ENCODE measurements at places on chromosomes 11 and 22.

- H3K27ac ChIP-seq: no peak overlapping the region
- no peaks in the 10 kb centered on the region for H3K36me3 ChIP-seq
- H3K4me3 ChIP-seq: no peak overlapping the region
- no peaks in the 10 kb centered on the region for H3K27me3 ChIP-seq
- peaks cover 14% of the 10 kb centered on the region for H3K4me1 ChIP-seq
Observed at GRCh38 chr22:24289741-24290163, 19.1 kb downstream of the SPECC1L start.

DNA sequence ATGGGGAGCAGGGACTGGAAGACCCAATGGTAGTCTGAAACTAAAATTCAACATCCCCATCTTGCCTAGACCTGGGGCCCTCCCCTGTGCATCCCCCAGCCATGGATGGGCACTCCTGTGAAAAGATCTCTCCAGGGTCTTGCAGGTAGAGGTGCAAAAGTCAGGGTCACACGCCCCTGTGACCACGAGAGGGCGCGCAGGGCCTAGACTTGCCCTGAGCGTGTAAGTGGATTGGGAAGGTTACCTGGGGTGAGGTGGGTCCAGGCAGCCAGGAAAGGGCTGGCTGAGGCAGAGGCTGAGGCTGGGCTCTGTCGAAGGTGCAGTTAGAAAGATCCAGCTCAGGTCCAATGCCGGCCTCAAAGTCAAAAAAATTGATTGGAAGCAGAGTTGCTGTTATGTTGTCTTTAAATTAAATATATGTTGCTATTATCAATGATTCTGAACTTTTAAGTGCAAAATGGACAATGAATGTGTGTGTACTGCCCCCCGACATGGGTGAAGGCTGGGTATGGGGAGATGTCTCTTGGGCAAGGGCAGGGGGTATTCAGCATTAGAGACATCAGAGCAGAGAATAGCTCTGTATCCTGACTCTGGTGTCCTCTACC is 4.8 kb upstream of the POU2F3 start:
- no peaks in the 10 kb centered on the region for H3K36me3 ChIP-seq
- no peak overlapping the region for H3K4me3 ChIP-seq

DNA sequence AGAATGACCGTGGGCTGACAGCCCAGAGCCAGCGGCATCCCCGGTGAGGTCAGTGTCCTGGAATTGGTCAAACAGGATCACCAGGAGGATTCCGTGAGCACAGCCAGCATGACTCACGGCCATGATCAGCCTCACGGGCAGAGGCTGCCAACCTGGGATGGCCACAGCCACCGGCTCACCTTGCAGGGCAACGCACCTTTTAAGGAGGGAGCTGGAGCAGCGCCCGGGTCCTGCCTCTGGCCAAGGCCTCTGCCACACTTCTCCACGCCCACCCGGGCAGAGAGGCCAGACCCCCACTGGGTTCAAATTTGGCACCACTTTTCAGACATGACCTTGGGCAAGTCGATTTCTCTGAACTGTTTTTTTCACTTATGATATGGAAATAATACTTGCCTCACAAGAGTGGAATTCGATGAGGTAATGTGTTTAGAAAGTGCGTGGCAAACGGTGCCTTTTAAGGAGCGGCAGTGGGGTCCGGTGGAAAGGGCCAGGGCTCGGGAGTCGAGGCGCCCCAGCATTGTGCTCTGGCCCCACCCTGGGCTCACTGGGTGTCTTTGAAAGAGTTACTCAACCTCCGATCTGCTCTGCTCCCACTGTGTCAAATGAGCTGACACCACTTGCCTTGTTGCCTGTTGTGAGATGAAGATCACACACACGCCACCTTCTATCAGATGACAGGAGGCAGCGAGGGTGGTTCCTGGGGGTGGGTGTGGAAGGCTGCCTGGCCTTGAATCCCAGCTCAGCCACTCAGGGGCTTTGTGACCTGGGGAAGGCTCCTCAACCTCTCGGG is 16.0 kb downstream of the TXN2 start:
- H3K27me3 ChIP-seq: no peaks in the 10 kb centered on the region
- no peak overlapping the region for H3K27ac ChIP-seq

- no peak overlapping the region for H3K27ac ChIP-seq
- no peaks in the 10 kb centered on the region for H3K27me3 ChIP-seq
- H3K4me3 ChIP-seq: no peak overlapping the region
Observed at GRCh38 chr11:110988671-110989070, 256.9 kb upstream of the POU2AF2 start.

DNA sequence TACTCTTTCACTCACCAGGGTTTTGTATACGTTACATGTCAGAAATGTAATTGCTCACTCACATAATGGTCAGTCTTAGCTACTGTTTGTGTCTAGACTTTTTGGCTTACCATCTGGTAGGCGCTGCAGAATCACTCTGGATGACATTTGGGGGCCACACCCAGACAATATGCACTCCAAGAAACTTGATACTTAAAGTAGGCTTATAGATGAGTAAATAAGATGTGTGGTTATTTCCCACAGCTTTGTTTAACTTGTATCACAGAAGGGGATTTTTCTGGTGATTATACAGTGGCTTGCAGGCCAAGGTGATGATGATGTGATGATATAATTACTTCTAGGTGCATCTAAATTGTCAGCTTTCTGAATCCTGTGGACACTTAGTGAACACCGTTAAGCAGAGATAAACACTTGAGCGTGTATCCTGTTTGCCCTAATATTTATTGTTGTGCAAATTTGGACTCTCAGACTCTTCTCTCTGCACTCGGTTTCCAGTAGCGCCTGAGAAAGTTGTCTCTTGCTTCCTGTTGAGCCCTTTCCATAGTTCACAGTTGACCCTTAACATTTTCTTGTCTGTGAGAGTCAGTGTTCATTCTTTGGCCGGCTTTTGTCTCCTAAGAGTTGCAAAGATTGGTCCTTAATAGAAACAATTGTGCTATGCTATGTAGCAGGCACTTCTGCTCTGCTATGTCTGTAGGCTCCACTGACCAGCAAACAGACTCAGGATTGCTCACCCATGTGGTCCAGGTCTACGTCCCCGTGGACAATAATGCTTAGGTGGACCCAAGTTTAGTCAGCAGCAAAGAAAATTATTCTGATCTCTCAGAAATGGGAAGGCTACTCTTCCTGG is 89.3 kb downstream of the PRR5L start:
- H3K27me3 ChIP-seq: no peaks in the 10 kb centered on the region
- DNase-seq: no peak
- peak overlapping the region; percentile 11 for H3K4me3 ChIP-seq

DNA sequence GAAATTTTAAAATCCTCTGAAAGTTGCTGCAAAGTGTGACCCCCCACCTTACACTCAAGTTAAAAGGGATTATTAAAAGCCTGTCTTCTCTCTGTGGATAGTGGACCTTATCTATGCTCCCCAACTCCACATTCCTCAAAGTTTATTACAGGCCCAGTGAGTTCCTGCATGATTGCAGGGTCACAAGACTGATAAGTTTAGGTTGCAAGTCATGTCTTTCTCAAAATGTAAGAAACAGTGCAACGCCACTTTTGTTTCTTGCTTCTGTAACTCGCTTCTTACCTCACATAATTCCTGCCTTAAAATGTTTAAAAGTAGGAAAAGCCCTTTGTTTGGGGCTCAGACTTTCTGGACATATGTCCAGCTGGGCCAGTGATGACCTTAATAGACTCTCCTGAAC is 38.4 kb upstream of the GLYAT start:
- no peak for DNase-seq
- peak overlapping the region; percentile 86 for H3K27ac ChIP-seq
- no peaks in the 10 kb centered on the region for H3K27me3 ChIP-seq

DNA sequence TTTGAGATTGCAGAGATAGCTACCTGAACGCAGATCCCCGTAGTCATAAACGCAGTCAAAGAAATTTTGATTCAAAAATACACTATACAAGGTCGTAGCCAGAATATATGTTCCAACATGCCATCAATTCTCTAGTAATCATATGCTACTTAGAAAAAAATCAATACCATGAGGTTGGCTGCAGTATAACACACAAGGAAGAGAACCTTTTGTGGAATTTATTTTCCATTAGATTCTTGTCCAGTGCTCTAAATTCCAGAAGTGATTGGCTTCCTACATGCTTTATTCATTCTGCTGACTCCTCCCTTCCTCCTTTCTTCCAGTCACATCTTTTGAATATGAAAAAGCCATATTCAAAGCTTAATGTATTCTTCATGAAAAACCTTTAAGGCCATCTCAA is 189.9 kb downstream of the NTM start:
- no peak overlapping the region for H3K27ac ChIP-seq
- no peaks in the 10 kb centered on the region for H3K4me1 ChIP-seq
- DNase-seq: no peak

DNA sequence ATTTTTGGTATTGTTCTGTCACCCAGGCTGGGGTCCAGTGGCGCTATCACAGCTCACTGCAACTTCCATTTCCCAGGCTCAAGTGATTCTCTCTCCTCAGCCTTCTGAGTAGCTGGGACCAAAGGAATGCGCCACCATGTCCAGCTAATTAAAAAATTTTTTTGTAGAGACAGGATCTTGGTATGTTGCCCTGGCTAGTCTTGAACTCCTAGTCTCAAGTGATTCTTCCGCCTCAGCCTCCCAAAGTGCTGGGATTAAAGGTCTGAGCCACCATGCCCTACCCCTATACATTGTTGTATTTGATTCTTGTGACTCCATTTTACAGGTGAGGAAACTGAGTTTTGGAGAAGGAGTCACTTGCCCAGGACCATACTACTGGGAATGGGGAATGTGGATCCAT is 11.9 kb downstream of the KIAA1671 start:
- DNase-seq: no peak
- H3K36me3 ChIP-seq: no peaks in the 10 kb centered on the region
- H3K27me3 ChIP-seq: no peaks in the 10 kb centered on the region
- no peaks in the 10 kb centered on the region for H3K4me1 ChIP-seq
- no peak overlapping the region for H3K27ac ChIP-seq
- no peak overlapping the region for H3K4me3 ChIP-seq

DNA sequence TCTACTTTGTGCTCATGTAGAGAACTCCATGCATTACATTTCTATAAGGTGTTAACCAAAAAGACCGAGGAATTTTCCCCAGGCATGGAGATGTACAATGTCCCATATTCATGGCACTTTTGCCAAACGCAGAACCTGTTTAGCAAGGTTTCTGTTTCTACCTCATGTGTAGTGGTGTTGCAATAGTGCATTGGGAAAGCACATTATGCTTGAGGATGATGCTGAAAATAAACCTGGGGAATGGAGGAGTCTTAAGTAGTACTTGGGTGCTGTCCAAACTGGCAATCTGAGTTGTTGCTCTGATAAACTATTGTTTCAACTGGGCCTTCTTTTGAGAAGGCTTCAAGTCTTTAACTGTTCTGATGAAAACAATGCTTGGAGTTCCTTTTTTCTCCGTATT is 11.5 kb upstream of the MUC15 start:
- no peak overlapping the region for H3K27ac ChIP-seq
- H3K36me3 ChIP-seq: no peaks in the 10 kb centered on the region
- no peak overlapping the region for H3K4me3 ChIP-seq
- no peak for DNase-seq
- H3K27me3 ChIP-seq: no peaks in the 10 kb centered on the region

DNA sequence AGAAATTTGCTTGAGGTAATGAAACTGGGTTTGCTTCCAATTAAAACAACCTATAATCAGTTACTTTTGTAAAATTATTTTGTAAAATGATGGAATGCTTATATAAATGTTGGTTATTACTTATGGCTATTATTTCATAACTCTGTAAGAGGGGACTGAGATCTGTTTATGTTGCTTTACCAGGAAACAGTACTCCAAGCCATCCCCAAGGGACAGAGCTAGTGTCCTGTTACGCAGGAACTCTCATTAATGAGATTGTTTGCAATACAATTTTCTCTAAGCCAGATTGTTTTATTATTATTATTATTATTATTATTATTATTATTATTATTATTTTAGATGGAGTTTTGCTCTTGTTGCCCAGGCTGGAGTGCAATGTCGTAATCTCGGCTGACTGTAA is 2.3 kb upstream of the NOX4 start:
- H3K36me3 ChIP-seq: no peaks in the 10 kb centered on the region
- no peaks in the 10 kb centered on the region for H3K4me1 ChIP-seq
- H3K4me3 ChIP-seq: no peak overlapping the region
- no peaks in the 10 kb centered on the region for H3K27me3 ChIP-seq
- no peak overlapping the region for H3K27ac ChIP-seq
- DNase-seq: no peak

DNA sequence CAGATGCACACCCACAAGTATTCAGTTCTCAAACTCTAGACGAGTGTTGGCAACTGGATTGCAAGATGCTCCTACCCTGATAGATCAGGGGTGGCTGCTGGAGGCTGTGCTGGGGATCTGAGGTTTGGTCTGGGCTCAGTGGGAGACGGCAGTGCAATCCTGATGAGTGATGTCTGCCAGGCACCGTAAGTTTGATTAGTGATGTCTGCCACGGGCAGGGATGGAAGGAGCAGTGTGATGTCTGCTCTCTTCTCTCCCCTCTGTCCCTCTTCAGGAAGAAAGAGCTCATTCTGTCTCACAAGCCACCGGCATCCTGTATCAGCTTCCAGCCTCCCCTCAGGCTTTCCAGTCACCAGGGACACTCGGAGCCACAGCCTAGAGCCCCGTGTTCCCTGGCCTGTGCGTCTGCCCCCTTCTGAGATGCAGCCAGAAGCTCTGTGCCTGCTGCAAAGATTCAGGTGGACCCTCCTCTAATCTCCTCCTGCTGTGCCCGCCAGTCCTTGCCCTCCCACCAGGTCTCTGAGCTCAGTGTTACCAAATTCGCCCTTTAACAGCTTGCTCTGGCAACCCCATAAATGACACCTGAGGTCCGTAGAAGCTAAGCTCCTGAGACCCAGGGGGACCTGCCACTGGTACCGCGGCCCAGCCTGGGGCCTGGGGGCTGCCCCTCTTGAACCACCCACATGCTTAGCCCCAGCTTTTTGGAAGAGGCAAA is 19.9 kb downstream of the TP53I11 start:
- no peaks in the 10 kb centered on the region for H3K4me1 ChIP-seq
- no peaks in the 10 kb centered on the region for H3K36me3 ChIP-seq
- no peak overlapping the region for H3K4me3 ChIP-seq
- no peak for DNase-seq
- H3K27ac ChIP-seq: no peak overlapping the region

DNA sequence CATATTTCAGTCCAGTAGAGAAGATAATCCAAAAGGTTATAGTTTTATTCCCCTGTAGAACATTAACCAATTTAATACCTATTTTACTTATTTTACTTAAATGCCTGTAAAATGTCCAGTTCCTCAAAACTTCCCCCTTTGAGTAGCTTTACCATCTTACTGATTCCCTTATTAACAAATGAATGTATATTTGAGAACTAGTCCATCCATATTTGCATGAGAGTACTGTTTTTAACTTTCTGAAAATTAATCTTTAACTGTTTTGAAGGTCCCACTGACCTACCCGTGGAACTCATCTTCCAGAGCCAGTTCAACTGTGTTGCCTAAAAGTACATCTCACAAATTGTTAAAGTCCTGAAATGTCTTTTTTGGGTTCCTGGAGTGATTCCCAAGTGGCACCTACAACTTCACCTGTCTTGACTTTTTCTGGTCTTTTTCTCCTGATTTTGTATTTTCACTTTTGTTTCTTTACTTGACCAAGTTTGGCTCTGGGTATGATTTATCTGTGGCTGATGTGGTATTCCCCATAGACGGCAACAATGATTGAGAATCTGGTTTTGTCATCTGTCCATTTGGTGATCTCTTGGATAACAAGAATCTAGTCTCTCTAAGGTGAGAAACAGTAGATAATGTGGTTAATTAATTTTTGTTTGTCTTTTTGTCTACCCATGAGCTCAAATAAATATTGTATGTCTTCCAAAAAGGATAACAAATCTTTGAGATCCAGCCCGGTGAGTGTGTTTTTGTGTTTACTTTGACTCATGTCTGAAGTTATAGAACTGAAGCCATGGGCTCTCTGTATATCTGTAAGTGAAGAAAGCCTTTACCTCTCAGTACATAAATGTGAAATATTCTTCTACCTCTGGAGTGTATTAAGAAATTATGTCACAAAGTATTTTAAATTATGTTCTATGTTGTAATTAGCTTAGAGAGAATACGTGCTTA is 174.2 kb downstream of the ETS1 start:
- H3K36me3 ChIP-seq: no peaks in the 10 kb centered on the region
- H3K4me1 ChIP-seq: peaks cover 29% of the 10 kb centered on the region
- DNase-seq: no peak
- H3K27me3 ChIP-seq: no peaks in the 10 kb centered on the region
